ENCODE measurements at places on chromosomes 13 and 19.

DNA sequence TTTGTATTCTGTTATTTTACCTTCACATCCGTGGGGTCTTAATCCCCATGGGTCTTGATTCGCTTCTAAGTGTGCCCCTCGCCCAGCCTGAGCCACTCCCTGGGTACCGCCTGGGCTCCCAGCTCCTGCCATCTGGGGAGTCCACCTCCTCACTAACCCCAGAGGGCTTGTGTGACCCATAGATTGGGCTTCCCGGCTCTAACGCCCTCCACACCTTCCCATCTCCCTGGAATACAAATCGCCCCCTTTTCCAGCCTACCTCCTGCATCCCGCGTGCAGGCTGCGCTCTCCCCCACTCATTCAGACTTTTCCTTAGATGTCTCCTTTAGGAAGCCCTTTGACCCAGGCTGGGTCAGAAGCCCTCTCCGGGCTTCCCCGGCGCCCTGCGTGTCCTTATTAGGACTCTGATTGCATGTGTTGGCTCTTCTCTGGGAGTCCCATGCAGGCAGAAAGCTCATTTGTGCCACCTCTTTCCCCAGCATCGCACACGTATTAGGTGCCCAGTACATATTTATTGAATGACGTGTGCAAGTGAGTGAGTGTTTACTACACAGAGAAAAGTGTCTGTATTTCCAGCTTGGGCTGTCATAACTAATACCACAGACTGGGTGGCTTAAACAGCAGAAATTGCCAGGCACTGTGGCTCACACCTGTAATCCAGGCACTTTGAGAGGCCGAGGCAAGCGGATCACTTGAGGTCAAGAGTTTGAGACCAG is 757 bp downstream of the CCDC124 start:
- DNase-seq = no peak

- DNase-seq = no peak
Measured at GRCh38 chr13:74299721-74300120, 165.5 kb upstream of the KLF12 start.

GRCh38 chr19:5086725-5087439 is 118.0 kb downstream of the KDM4B start:
- no peak for DNase-seq

DNA sequence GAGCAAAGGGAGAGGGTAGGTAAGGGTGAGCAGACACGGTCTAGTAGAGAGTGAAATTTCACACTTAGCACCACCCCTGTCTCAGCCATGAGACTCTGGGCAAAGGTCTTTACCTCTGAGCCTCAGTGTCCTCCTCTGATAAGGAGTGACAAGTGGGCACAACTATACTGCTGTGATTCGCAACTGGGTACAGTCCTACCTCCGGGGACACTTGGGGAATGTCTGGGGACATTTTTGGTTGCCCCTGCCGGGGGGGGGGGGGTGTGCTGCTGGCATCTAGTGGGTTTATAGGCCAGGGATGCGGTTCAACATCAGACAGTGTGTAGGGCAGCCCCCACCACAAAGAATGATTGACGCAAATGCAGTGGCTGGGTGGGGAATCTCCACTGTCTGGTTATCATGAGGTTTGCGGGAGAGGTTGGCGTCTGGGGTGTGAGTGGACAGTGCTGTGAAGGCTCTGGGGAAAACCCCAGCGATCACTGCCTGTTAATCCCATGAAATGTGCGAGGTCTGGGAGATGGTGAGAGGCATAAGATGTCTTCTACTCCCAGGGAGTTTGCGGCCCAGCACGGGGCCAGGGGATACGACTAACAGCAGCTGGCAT is 4.3 kb downstream of the NACC1 start:
- DNase-seq = no peak

DNA sequence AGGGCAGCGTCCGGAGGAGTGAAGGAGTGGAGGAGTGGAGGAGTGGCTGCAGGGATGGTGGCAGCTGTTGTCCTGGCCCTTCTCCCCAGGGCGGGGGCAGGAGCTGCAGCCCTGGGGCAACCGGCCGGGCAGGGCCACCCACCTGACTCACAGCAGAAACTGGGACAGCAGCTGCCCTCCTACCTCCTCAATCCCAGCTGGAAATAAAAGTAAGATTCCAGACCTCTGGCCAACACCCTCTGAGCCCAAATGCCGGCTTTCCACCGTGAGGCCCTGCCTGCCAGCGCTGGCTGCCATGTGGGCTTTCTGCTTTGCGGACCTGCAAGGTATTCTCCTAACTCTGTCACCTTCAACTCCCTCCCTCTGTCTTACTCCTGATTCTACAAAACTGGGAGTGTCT is 3.3 kb upstream of the CLPP start:
- DNase-seq = no peak

DNA sequence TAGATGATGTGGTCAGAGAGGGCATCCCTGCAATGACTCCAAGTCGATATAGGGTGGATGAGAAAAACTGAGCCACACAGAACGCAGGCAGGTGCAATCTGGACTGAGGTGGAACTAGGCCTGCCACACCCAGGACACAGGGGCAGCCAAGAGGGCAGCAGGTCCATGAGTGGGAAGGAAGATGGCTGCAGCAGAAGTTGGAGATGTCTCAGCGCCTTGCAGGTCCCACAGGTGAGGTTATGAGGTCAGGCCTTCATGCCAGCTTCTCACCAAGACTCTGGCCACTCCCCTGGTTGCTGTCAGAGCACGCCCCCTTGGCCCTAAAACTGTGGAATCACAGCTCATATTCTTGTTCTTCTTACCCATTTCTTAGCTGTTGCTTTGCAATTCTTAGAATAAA is 147.7 kb upstream of the VSTM2B start:
- DNase-seq = no peak

DNA sequence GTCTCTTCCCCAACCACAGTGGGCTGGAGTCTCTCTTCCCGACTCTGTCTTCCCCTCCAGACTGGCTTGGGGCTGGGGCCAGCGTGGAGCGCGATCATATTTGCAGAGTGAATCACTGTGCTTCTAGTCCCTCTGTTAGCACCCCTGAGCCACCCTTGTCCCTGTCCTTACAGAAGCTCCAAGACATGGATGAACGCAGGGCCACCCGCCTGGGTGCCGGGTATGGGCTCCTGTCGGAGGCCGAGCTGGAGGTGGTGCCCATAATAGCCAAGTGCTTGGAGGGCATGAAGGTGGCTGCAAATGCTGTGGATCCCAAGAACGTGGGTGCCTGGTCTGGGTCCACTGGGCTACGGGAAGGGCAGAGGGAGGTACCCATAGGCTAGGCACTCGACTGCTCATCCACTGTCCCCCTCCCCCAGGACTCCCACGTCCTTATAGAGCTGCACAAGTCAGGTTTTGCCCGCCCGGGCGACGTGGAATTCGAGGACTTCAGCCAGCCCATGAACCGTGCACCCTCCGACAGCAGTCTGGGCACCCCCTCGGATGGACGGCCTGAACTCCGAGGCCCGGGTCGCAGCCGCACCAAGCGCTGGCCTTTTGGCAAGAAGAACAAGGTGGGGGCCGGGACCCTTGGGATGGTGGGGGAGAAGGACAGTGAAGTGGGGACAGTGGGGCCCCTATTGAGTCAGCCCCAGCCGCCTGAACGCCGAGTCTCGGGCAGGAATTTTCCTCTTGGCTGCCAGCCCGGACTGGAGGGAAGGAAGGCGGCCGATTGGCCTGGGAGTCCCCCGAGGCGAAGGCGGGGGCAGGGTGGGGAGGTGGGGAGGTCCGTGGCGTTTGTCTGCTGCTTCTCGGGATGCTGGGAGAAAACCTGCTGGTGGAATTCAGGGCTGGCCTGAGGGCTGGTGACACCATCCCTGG is 5.2 kb downstream of the TRIP10 start:
- DNase-seq = no peak

- DNase-seq = no peak
Measured at GRCh38 chr13:22243469-22244163, 572.7 kb downstream of the FGF9 start.

DNA sequence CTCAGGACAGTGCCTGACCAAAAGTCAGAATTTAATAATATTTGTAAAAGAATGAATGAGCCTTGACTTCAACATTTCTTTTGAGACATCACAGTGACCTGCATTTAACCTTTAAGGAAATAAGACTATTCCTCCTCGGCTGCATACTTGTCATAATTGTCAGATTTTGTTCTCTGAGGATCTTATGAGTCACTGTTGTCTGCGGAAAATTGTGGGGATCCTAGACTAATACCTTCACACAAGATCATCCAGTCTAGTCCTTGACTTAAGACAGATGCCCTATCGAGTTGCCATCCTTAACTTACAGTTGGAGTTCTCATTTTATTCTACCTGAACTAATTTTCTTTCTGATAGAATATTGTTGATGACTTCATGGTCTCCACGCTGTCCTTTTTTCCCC is 198.4 kb downstream of the DLEU7 start:
- DNase-seq = no peak

GRCh38 chr19:275000-275399 is 16.2 kb downstream of the PLPP2 start:
- no peak for DNase-seq

- no peak for DNase-seq
Measured at GRCh38 chr19:18153556-18154134, 682 bp downstream of the PIK3R2 start.

- DNase-seq = no peak
Measured at GRCh38 chr19:1126984-1127760, 23.4 kb downstream of the GPX4 start.

DNA sequence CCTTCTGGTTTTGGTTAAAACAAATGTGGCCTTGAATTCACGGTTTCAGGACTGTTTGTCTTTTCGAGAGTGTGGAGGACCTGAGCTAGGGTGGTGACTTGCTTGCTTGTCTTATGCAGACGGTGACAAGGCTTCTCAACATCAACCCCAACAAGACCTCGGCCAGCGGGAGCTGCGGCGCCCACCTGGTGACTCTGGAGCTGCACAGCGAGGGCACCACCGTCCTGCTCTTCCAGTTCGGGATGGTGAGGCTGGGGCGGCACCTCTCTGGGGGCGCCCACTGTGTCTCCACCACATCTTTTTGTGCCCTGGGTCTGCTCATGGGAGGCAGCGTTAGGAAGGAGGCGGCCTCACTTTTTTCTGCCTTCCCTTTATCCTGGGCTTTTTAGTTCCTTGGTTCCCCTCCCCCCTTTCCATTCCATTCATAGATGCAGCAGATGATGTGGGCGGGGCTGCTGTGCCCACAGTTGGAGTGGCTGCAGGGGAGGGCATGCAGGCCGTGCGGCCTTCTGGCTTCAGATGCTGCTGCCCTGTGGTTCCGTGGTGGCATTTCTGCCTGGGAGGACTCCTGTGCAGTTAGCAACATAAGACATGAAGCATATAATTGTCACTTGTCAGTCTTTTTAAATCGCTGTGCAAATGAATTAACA is 23.3 kb downstream of the LAMP1 start:
- DNase-seq = no peak

DNA sequence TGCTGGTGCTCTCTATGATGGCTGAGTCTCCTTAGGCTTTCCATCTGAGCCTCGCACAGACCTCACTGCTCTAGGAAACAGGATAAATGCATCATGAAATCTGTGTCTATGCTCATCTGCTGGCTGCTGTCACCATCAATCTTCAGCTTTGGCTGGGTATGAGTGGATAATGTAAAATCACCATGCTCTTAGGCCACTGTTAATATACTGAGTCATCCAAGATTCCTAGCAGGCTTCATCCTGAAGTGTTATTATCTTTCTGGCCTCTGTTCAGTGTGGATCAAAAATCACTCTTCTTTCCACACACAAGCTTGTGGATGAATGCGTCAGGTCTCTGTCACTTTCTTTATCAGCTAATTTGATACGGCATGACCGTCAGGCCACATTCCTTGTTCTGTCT is 317.4 kb downstream of the NALCN start:
- no peak for DNase-seq

DNA sequence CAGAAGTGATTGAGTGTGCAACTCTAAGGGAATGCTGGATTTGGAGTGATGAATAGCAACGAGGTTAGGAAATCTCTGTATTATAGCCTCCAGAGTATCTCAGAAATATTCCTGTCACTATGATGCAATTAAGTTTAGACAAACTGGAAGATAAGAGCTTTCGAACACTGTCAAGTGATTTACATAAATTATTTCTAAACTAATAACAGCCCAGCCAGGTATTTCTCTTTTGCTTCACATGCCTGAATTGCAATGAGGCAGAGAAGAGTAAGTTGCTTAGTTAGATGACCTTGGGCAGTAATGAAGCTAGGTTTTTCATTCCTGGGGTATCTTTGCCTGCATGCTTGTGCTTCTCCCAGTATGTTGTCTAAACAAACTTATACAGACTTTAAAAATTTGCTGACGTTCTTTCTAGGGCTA is 134.5 kb downstream of the LMO7 start:
- DNase-seq = no peak

- no peak for DNase-seq
Measured at GRCh38 chr13:112185466-112185865, 118.5 kb downstream of the SOX1 start.

DNA sequence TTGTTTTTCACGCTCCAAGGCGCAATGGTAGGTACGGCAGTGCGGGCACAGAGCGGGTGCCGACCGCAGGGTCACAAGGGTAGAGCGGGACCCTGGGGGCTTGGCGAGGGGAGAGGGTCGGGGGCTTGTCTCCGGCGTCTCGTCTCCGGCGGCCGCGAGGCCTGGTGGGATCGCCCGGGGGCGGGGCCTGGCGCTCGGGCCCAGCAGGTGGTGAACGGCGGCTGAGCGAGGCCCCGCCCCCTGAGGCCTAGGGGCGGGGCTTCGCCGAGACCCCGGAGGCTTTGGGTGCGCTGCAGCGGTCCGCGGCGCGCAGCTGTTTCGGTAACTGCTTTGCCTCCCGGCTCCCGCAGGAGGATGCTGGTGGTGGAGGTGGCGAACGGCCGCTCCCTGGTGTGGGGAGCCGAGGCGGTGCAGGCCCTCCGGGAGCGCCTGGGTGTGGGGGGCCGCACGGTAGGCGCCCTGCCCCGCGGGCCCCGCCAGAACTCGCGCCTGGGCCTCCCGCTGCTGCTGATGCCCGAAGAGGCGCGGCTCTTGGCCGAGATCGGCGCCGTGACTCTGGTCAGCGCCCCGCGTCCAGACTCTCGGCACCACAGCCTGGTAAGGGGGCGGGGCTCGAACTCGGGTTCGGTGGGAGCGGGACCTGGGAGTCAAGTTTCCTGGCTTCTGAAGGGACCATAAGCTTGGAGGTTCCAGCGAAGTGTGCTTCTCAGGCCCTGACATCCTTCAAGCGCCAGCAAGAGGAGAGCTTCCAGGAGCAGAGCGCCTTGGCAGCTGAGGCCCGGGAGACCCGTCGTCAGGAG is at the start of gene TSEN34:
Gene TSEN34 (plus strand): TSS at position 298 of the 800 bp plus-strand sequence. CDS start 57 bp downstream, at position 355.
- no peak for DNase-seq

Data from activated CD4-positive, alpha-beta T cell treated with anti-CD3 and anti-CD28 coated beads, Interleukin-2, amount 50 U/mL, for 4 hours (primary cell).